ENCODE measurements at places on chromosomes 5 and 9.

GRCh38 chr5:95866435-95867040 is 44.0 kb upstream of the GLRX start:
- DNase-seq = no peak

DNA sequence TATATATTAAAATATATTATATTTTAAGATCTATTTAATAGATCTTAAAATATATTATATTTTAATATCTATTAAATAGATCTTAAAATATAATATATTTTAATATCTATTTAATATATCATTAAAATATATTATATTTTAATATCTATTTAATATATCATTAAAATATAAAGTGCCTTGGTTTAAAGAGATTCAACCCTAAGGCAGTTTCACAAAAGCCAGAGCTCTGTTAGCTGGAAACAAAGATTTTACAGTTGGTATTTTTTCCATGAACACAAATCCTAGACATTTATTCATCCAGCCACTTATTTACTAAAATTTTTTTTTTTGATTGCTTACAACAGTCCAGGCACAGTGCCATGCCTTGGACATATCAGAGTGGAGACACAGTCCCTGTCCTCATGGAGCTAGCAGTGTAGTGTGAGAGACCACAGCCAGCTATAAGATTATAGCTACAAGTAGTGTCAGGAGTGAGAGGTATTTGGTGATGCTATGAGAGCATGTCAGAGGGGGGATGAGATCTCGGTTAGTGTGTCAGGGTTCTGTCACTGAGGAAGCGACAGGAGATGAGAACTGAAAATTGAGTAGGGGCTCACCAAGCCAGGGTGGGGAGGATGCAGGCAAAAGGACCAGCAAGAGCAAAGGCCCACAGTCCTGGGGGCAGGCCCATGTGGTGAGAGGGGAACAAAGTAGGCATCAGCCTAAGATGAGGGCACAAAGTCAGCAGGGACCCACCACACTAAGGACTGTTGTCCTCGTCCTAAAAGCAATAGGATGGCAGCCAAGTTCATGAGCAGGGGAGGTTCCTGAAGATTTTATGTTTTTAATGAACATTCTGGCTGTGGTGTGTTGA is 74.5 kb downstream of the FBXO38 start:
- no peak for DNase-seq

DNA sequence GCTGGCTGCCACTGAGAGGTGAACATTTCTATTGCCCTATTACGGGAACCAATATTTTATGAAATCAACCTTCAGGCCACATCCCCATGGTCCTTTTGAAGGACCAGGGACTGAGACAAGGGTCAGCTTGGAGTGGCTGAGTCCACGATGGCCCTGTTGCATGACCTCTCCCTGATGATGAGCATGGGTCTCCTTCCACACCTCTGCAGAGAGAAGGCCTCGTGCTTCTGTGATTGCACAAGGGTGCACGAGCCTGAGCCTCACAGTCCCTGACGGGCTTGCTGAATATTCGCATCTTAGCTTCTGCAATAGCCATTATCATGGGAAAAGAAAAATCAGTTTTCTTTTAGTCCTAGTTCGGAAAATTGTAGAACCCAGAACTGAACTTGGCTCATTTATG is 255.0 kb upstream of the IRX2 start:
- no peak for DNase-seq

GRCh38 chr5:106578736-106579135 is 1092.0 kb downstream of the EFNA5 start:
- DNase-seq = no peak

- peak; percentile 67 for DNase-seq
Measured at GRCh38 chr9:114372921-114373448, 14.8 kb downstream of the AKNA start.

DNA sequence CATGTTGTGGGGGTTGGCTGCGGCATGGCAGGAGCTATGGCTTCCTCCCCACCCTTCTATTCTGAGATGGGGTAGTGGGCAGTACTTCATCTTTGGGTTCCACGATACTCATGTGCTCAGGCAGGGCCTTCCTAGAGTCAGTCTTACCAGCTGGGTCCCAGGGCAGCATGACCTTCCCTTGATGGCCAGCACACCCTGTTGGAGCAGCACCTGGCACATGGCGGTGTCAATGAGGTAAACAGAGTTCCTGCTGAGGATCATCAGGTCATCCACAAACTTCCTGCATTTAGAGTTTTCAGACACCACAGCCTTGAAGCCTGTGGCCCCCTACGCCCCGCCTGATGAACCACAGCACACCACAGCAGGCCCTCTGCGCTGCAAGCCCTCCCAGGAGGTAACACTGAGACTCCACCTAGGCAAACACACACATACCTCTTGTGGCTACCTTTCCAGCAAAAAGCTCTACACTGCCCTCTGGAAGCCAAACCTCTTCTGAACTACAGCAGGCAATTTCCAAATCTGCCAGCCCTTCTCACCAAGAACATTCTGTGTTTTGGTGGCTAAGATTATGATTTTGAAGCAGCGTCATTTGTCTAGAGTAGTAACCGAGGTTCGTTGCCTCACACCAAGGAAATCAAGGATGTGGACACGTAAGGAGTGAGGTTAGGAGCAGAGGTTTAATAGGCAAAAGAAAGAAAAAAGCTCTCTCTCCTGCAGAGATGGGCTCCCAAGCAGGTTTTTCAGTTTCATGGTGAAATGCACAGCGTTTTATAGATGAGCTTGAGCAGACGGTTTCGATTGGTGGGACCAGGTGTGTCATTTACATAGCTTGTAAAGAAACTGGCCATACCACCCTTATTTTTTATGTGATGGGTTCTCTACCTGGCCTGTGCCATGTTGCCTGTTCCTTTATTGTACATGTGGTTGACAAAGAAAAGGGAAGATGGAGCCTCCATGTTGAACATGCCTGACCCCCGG is 20.3 kb upstream of the TMEM174 start:
- no peak for DNase-seq

DNA sequence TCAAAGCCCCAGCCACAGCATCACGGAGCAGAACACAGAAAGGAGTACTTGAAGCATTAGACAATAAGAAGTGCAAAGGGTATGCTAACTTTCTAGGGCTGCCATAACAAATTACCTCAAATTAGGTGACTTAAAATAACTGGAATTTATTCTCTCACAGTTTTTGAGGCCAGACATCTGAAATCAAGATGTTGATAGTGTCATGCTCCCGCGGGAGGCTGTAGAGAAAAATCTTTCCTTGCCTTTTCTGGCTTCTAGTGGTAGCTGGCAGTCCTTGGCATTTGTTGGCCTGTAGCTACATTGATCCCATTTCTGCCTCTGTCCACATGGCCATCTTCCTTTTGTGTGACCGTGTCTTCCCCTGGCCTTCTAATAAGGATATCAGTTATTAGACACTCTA is 51.9 kb upstream of the SPDL1 start:
- DNase-seq = no peak

DNA sequence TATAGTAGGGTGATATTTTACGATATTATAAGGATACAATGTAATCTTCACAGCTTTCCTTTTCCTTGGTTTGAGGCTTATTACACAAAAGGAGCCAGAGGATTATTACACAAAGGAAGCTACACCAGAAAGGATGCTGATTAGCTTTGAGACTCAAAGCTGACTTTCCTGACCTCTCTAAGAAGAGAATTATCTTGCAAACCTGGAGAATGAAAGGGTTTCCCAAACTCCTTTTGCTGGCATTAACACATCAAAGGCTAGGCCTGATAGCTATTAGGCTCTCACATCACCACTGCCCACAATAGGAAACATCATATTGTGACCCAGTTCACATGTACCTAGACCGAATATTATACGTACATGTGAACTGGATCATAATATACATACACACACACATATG is 34.2 kb upstream of the CHD1 start:
- DNase-seq = no peak

- DNase-seq = no peak
Measured at GRCh38 chr9:728535-728934, 113.0 kb upstream of the DMRT1 start.

DNA sequence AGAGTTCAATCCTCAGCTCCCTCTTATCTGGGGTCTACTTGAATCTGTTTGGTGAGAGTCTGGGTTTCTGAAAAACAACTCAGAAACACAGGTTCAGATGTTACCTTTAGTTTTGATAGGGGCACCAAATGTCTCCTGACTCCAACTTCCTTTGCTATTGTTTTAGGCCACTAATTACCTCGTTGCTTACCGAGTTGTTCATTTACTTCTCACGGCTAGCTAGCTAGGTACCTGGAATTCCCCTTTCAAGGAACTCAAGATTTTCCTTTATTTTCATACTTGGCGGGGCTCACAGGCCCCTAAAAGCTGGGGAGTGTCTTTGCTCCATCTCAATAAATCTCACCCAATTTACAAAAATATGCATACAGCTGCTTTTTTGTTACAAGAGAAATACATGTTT is 111.4 kb downstream of the SLC28A3 start:
- DNase-seq = no peak

- no peak for DNase-seq
Measured at GRCh38 chr9:122835313-122835731, 6.9 kb upstream of the PDCL start.

DNA sequence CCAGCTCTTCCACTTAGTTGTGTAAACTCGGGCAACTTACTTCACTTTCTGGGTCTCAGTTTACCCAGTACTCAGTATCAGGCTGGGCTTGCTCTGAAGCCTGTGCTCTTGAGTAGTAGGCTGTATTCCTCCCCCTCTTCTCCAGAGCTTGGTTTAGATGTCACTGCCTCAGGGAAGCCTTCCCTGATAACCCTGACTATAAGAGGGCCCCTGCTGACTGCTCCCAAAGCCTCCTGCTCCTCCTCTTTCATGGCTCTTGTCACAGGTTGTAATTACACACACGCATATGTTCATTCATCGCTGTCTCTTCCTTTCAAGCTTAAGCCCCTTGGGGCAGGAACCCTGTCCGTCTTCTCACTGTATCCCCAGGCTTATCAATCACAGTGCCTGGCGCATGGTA is 140.2 kb downstream of the RGS3 start:
- no peak for DNase-seq

DNA sequence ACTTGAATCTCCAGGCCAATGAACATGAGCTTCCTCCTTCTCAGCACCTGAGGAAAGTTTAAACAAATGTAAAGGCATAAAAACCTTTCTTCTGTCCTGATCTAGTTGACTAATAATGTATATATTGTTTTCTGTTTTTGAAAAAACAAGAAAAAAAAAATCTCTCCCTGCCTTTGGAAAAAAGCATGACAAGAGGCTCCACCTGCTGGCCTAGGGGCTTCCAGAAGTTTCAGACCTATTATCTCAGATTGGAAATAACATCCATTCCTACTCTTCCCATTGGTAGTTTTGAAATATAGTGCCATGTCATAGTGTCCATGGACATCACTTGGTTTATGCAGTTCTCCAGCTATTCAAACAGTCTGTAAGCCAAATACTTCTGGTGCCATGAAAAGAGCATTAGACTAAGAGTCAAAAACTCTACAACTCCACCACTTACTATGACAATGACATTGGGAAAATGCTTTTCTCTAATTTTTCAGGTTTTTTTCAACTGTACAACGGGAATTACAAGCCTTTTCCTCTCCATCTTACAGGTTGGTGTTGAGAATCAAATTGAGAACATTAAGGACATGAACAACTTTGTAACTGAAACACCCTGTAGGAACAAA is 409.6 kb upstream of the MPDZ start:
- no peak for DNase-seq

- no peak for DNase-seq
Measured at GRCh38 chr9:77830618-77831285, 182.6 kb upstream of the GNA14 start.

GRCh38 chr9:89854715-89855475 is 250.1 kb downstream of the GADD45G start:
- DNase-seq = no peak

DNA sequence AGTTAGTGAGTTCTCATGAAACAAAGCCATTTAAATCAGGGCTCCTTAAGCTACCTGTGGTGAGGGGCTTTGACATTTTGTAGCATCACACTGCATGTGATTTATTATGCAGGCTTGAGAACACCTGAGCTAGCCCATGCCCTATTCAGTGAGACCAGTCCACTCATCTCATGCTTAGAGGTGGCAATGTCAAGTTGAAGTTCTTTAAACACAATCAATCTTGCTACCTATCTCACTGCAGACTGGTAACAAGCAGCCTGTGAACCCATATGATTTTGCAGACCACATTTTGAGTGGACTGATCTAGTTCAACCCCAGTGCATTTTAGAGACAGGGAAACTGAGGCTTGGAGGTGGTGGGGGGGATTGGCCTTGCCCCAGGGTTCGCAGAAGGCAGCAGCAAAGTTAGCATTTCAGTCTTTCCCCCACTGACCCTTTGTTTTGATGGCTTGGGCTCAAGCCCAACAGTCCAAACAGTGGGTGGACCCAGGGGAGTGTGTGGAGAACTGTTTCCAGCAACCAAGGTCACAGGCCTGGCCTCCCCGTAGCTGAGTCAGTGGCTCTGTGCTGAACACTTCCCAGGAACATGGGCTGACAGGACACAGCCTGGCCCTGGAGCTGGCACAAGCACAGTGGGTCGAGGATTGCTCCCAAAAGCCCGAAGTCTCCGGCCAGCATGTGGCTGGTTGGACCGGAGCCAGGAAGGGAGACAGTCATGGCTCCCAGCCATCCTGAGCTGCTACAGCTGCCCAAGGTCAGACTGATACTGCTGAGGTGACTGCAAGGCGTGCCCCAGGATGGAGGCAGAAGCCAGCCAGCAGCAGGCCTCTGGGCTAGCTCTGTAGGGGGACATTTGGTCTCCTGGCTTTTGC is 95.3 kb downstream of the RGS3 start:
- no peak for DNase-seq

DNA sequence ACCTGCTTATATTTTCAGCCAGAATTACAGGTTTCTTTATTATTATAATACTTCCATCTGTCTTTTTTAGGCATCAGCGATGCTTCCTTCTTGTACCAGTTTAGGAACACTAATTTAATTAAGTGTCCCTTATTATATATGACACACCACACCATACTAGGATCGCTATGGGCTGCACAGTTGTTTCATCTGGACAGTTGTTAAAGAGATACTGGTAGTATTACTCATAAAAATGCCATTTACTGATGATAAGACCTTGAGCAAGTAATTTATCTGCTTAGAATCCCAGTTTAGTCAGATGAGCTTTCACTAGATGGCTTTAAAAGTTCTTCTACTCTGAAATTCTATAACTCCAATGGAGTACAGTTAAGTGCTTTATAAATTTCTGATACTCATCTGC is 17.1 kb downstream of the ARSK start:
- DNase-seq = no peak

Measured in stimulated activated CD4-positive, alpha-beta T cell treated with anti-CD3 and anti-CD28 coated beads, Interleukin-15, amount 100 ng/mL, for 48 hours (primary cell).